Fibroblast of the conjunctiva (primary cell): ENCODE measurements at places on chromosomes 7 and 10.

- no peak for DNase-seq
Measured at GRCh38 chr10:118342638-118343020, 505 bp upstream of the FAM204A start.

GRCh38 chr10:59561477-59562121 lies 148.1 kb downstream of the SLC16A9 start:
- DNase-seq: peak; percentile 30

DNA sequence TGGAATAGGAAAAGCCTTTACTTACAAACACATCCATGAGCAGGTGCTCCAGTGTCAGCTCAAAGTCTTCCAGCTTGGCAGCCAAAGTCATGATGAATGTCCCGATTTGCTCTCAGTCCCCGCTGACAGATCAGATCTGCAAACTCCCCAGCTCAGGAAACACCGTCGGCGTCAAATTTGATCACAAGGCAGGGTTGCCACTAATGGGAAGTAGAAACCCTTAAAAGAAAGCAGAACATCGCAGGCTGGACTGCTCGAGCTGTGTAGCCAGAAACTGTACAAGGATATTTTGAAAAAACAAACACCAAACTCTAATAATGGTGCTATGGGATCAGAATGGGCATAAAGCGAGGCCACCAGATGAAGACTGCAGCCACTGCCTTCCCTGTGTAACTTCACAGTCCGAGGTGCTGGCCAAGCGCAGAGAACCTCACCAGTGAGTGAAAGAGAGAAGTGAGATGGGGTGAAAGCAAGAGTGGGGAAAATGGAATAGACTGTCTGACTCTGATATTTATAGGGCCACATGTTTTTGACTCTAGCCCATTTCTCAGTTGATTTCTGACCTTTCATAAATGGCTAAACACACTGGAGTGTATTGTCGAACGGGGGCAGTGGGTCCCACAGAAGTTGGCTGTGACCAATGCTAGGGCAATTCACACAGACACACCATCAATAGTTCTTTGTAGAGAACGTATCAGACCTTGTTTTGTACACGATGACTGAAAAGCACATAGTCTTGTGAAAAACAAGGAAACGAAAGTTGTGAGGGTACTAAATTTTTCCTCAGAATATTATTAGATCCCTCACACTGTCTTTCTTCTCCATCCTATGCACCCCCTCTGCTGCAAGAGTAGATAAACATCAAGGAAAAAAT lies 306.2 kb downstream of the FRMD4A start:
- DNase-seq: no peak

DNA sequence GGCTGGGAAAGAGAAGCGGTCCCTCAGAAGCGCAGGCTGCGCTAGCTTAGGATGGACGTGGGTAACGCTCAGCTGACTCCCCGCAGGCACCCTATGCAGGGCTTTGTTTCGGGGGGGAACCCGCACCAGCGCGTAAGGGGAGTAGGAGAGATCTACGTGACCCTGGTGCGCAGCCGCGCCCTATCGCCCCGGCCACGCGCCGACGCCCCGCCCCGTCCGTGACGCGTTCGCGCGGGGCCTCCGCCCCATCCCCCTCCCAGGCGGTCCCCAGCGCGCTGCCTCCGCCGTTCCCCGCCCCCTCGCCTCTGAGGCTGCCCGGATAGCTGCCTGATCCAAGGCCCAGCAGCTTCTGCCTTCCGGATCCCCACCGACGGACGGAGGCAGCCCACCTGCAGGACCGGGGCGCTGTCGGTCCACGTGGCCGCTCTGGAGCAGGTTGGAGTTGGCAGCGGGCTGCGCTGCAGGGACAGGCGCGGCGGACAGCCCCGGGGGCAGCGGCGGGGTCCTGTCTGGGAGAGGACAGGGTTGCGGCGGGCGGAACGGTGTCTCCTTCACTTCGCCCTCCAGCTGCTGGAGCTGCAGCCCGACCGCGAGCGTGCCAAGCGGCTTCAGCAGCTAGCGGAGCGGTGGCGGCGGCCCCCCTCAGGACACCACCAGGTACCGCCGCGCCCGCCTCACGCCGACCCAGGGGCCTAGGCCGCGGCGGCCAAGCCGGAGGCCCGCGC lies at the start of gene VDAC2:
VDAC2 (plus strand) TSS at position 515 of the 725 bp plus-strand sequence. CDS start 363 bp downstream, outside the sequence.
- DNase-seq: peak; percentile 70

DNA sequence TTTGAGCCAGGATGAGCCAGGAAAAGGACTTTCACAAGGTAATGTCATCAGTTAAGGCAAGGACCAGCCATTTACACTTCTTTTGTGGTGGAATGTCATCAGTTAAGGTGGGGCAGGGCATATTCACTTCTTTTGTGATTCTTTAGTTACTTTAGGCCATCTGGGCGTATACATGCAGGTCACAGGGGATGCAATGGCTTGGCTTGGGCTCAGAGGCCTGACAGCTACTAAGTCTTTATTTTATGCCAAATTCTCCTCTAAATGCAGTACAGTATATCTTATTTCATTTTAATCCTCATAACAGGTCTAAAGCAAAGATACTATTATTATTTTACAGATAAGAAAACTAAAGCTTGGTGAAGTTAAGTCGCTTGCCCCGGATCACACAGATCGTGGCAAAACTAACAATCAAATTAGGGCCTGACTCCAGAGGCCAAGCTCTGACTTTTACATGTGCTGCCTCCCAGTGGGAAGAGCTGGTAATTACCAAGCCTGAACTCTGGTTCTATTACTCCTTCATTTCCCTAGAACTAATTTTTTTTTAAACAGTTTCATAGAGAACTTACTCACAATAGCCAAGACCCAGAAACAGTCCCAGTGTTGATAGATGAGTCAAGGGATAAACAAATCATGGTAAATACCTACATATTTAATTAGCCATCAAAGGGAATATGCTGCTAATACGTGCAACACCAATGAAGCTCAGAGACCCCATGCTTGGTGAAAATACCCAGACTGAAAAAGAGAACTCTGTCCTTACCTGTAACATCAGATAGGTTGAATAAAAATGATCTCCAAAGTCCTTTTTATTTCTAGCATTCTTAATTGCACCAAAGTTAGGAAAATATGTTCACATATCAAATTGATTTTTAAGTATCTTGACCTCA lies 35.4 kb downstream of the C7orf25 start:
- peak; percentile 40 for DNase-seq

DNA sequence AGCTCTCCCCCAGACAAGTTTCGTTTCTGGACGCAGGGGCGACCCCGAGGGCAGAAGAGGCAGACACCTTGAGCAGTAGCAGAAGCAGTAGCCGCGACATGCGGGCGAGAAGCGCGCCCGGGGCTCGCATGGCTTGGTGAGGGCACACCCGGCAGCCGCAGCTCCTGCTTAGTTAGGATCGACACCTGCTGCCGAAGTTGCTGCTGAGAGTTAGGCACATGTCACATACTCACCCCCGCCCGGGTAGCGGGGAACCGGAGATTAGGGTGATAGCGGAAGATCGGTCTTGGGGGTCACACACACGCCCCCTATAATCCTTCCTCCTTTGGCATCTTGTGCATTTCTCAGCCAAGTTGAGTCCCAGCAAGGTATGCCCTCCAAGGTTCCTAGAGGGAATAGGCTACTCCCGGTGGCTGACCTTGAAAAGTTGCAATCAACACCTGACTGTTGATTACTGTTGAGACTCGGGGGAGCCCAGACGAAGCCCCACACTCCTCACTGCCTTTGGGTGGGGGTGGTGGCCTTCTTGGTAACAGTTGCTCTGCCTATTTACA lies 668 bp downstream of the GPR37 start:
- DNase-seq: no peak

- DNase-seq: peak; percentile 98
Measured at GRCh38 chr10:17001961-17002749, 127.5 kb downstream of the CUBN start.

DNA sequence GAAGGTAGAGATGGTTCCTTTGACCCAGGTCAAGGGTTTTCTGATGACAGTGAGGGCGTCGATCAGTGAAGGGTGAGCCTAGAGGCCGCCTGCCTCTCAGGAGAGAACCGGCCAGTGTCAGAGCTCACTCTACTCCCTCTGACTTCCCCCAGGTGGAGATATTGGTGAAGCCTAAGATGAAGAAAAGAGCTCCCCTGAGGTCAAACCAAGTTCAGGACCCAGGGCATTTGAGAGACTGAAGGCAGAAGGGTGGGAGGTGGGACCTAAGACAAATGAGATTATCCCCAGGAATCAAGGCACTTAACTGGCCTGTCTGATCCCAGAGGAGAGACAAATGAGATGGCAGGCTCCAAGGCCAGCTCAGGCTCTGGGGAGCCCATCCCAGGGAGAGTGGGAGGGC lies 104.7 kb downstream of the CDH23 start:
- no peak for DNase-seq

- no peak for DNase-seq
Measured at GRCh38 chr7:134819401-134819800, 40.0 kb downstream of the CALD1 start.

DNA sequence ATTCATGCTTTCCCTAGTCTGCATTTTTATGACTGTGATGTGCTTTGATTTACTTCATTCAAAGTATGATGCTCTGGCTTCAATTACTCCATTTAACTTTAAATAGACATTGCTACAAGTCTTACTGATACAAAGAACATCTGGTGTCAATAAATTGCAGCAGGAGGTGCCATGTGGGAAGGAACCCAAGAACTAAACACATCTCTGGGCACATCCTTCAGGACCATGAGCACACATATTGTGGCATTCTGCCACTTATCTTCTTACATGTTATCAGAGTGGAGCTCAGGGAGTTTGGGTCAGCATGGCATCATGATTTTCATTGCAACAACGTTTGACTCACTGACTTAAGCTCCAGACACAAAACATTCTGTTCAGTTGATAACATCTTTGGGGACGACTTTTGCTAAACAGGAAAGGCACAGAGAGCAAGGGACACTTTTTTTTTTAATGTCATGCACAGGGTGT lies 227.0 kb downstream of the DKK1 start:
- DNase-seq: peak; percentile 68

GRCh38 chr10:121500701-121501332 lies 97.4 kb downstream of the FGFR2 start:
- no peak for DNase-seq

GRCh38 chr7:94012746-94013145 lies 8.6 kb upstream of the BET1 start:
- no peak for DNase-seq

- no peak for DNase-seq
Measured at GRCh38 chr10:108629834-108630233, 1293.5 kb downstream of the XPNPEP1 start.

DNA sequence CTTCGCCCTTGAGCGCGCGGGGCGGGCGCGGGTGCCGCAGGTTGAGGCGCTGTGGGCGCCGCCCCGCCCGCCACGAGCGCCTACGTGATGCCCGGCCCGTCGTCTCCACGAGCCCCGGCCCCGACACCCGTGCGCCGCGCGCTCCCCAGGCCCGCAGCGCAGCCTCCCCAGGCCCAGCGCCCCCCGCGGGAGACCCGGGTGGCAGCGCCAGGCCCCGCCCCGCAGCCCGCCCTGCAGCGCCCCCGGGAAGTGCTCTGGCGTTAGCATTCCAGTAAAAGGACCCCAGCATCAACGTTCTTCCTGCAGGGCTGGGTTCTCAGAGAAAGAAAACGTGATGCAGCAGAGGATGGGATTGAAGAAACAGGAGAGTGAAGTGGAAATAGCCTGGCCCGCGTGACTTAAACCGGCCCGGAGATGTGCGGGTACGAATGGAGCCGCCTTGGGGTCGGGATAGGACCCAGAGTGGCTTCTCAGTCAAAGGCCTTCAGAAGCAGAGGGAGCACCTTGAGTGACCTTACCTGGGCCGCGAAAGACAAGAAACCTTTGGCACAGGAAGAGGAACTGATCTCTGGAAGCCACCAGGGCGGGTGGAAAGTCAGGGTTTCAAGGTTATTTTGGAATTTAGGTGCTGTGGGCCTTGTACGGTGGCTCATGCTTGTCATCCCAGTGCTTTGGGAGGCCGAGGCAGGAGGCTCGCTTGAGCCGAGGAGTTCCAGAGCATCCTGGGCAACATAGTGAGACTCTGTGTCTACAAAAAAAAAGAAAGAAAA lies 1.8 kb downstream of the PFKP start:
- no peak for DNase-seq

DNA sequence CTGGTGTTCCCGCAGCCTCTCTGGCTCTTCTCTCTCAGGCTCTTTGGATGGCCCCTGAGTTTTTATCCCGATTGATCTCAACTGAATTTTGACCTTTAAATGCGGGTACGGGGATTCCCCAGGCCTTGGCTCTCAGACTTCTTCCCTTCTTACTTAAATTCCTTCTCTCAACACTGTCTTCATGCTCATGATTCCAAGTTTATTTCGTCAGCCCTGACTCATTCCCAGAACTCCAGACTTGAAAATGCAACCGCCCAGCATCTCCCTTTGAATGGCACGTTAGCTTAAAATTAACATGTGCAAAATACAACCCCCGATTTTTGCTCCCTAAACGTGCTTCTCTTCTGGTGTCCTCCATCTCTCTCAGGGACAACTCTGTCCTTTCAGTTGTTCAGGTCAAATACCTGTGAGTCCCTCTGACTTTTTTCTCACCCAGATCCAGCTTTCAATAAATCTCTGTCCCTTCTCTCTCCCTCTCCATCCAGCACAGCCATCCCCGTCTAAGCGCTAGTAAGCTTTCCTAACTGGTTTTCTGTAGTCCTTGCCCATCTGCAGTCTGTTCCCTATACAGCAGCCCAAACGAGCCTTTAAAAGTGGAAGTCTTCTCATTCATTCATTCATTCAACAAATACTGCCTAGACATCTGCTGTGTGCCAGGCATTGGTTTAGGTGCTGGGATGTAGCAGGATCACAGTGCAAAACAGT lies 7.1 kb downstream of the HECW1 start:
- peak; percentile 38 for DNase-seq

GRCh38 chr10:101778151-101778780 lies 2.4 kb upstream of the FGF8 start:
- no peak for DNase-seq

DNA sequence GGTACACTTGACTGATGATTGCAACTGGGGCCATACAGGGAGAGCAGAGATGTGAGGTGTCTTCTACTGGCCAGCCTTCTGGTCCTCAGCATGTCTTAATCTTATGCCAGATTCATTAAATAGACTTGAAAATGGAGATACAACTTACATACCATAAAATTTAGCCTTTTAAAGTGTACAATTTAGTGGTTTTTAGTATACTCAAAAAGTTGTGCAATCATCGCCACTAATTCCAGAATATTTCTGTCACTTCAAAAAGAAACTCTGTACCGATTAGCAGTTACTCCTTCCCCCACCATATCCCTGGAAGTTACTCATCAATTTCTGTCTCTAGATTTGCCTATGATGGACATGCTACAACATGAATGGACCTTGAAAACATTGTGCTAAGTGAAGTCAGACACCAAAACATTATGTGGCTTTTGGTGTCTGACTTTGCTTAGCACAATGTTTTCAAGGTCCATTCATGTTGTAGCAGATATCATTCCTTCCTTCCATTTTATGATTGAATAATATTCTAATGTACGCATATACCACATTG lies 53.0 kb downstream of the SH2D4B start:
- DNase-seq: no peak

DNA sequence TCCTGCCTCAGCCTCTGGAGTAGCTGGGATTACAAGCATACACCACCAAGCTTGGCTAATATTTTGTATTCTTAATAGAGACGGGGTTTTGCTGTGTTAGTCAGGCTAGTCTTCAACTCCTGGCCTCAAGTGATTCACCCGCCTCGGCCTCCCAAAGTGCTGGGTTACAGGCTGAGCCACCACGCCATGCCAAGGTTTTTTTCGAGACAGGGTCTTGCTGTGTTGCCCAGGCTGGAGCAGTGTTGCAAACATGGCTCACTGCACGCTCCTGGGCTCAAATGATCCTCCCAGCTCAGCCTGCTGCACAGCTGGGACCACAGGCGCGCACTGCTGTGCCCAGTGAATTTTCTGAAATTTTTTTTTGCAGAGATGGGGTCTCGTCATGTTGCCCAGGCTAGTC lies 3.3 kb upstream of the SEC31B start:
- no peak for DNase-seq

GRCh38 chr7:31788445-31788844 lies 101.4 kb downstream of the PPP1R17 start:
- no peak for DNase-seq

- no peak for DNase-seq
Measured at GRCh38 chr10:45561952-45562351, 110.6 kb downstream of the ZFAND4 start.
